Neuronal stem cell (in vitro differentiated cells): ENCODE measurements at places on chromosomes 6 and 20.

- DNase-seq = no peak
Observed at GRCh38 chr20:10250902-10251301, 32.3 kb downstream of the SNAP25 start.

- DNase-seq = no peak
Observed at GRCh38 chr6:41648070-41648585, 9.9 kb downstream of the MDFI start.

DNA sequence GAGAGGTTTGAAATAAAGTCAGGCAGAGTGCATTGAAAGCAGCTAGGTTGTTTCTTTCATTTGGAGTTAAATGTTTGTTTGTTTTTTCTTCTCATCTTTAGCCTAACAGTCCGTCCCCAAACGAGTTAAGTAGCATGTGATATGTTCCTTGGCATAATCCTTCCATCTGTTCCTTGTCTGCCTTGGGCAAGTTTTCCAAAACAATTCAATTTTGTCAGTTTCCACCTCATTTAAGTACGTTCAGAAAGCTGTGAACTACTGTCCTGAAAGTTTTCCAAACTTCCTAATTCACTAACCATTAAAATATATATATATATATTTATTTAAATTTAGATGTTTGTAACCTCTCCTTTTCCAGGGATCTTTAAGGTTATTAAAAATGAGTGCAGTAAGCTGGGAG is 61.8 kb upstream of the HDAC2 start:
- DNase-seq = no peak

- DNase-seq = no peak
Observed at GRCh38 chr6:56787209-56787608, 144.5 kb upstream of the DST start.

DNA sequence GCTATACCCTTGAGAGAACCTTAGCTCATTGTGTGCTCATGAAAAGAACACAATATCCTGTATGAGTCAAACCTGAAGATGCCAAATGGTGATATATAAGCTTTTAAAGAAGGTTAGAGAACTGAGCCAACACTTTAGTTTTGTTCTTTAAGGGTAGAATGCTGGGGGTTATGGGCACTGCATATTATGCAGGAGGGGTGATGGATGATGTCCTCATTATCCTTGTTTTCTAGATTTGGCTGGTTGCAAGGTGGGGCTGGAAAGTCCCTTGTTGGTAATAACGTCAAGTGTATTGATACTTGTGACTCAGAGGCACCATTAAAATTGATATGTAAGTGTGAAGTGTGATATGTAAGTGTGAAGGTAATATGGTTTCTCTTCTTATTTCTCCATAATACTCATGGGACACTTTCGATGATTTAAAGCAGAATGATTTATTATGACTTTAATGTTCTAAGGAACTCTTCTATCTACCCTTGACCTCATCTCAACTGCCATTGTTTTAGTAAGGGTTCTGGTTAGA is 113.7 kb upstream of the DTNBP1 start:
- no peak for DNase-seq

DNA sequence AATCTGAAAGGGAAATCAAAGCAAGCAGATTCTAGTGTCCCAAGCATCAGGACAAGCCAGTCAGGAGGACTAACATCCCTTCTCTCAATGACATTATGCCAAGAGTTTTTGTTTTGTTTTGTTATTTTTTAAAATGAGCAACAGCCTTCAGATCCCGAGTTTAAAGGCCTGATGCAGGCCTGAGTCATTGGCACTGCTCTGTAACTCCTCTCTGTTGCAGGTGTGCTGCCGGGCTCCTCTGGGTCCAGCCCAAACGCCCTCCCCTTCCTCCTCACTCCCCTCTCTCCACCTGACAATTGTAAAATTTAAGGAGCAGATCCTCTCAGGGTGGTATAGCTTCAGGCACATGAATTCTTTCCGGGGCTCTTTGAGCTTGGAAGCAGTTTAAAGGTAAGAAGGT is 502.0 kb downstream of the BMP2 start:
- DNase-seq = no peak

GRCh38 chr20:19327401-19327800 is 115.0 kb downstream of the SLC24A3 start:
- DNase-seq = no peak

DNA sequence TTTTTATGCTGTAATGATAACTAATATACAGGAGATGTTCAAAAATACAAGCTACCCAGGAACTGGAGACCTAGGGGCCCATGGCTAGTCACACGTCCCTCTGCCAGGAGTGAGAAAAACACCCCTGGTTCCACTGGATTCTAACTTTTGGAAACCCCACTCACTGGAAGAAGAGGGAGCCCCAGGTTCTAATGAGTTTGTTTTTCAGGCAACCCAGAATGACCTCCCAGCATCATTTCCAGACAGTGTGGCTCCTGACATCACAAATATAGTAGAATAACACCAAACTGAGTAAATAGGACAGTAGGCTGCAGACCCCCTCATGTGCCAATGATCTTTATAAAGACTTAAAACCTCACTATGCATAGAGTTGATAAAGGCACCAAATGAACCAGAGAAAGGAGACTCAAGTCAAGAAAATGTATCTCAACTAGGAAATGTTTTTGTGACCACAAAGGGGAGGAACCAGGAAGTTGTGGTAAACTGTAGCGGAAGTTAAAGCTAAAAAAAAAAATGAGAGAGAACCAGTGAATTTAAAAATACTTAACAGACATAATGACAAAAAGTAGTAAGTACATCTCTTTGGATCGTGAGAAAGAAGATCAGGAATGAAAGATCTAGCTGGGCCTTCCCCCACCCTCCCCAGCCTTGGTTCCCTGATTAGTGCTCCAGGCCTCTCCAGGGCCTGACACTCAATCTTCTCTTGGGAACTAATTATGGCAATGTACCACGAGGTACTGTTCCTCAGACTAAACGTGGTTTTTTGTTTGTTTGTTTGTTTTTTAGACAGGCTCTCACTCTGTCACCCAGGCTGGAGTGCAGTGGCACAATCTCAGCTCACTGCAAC is 19.8 kb downstream of the HLA-E start:
- DNase-seq = no peak
